ENCODE measurements at places on chromosomes 16 and 17. TPM values are rescaled to one million over a fixed set of nuclear protein-coding genes. Genes with fewer than 3 reads are reported as not detected.

The MYL11 gene
- total RNA-seq: 1.2 TPM

The TNFRSF17 gene
- total RNA-seq: not detected

The ZPBP2 gene
- total RNA-seq: not detected

The NRN1L gene
- total RNA-seq: 4.9 TPM

The CHRNE gene
- 0.15 TPM for total RNA-seq

The TBC1D28 gene
- not detected for total RNA-seq

The AGRP gene
- not detected for total RNA-seq

The SLC6A4 gene
- not detected for total RNA-seq

The RNU2-1 gene
- total RNA-seq: 2,656 TPM

The MAP3K14 gene
- 6.7 TPM for total RNA-seq

The ZNF286A gene
- total RNA-seq: 100 TPM

The GLP2R gene
- total RNA-seq: not detected

The HSD17B1 gene
- total RNA-seq: 0.88 TPM

The POLG2 gene
- total RNA-seq: 30.9 TPM

The TEX19 gene
- 0.38 TPM for total RNA-seq

The MYH8 gene
- not detected for total RNA-seq

The KRTAP9-4 gene
- total RNA-seq: not detected

The PRAC1 gene
- total RNA-seq: not detected

The BAIAP2 gene
- 22.8 TPM for total RNA-seq

The HEXIM1 gene
- 38.3 TPM for total RNA-seq

The ABCC12 gene
- not detected for total RNA-seq

The TBC1D26 gene
- total RNA-seq: 0.71 TPM
